ENCODE measurements at places on chromosomes 12 and 14.

- no peak for DNase-seq
Observed at GRCh38 chr12:115383668-115384067, 699.7 kb upstream of the TBX3 start.

GRCh38 chr14:21884995-21885394 lies 211.4 kb upstream of the OR4E1 start:
- no peak for DNase-seq

GRCh38 chr12:41053046-41053445 lies 135.1 kb upstream of the PDZRN4 start:
- no peak for DNase-seq

GRCh38 chr12:68162374-68162773 lies 2.8 kb upstream of the IFNG start:
- no peak for DNase-seq

DNA sequence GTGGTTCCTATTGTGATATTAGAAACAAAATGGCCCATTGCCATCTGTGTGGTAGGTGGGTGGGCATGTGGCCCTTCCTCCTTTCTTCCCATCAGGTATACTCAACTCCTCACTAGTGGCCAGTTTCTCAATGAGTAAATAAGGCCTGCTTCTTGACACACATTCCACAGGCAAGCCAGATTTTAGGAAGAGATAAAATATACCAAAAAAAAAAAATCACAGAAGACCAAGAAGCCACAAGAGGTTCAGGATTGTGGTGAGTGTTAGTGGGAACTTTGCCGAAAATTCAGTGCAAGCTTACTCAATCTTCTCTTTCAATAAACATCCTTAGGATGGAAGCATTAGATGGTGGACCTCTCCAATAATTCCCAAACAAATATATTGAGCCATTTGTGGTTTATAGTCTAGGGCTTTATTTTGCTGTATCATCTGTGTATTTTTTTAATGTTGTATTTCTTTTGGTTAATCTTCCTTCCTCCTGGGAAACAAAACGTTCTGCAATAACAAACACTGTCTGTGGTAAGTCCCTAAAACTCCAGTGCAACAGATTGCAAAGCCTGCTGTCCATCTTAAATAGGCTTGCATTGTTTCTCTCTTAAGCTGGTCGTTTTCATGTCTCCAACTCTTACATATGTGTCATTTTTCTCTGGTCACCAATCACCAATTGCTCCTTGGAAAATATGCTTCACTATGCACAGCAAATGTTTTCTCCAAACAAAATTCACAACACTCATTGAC lies 289.9 kb upstream of the KITLG start:
- DNase-seq: no peak

- DNase-seq: no peak
Observed at GRCh38 chr14:54098536-54098935, 141.9 kb upstream of the BMP4 start.

DNA sequence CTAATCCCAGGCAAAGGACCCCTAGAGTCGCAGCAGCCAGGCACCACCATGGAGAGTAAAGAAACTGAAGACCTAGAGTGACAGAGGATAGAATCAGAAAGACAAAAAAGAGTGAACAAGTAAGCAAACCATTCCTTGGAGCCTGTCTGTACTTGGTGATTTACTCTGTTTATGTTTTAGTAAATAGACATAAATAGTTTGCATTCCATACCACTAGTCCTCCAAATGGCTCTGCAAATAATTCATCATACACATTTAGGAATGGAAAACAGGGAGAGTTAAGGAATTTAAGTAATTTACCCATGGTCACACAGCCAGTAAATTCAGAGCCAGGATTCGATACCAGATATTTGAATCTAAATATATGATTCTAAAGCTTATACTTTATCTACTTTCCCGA lies 2.8 kb downstream of the OLR1 start:
- DNase-seq: no peak

- no peak for DNase-seq
Observed at GRCh38 chr12:97572220-97572619, 109.6 kb downstream of the RMST start.

DNA sequence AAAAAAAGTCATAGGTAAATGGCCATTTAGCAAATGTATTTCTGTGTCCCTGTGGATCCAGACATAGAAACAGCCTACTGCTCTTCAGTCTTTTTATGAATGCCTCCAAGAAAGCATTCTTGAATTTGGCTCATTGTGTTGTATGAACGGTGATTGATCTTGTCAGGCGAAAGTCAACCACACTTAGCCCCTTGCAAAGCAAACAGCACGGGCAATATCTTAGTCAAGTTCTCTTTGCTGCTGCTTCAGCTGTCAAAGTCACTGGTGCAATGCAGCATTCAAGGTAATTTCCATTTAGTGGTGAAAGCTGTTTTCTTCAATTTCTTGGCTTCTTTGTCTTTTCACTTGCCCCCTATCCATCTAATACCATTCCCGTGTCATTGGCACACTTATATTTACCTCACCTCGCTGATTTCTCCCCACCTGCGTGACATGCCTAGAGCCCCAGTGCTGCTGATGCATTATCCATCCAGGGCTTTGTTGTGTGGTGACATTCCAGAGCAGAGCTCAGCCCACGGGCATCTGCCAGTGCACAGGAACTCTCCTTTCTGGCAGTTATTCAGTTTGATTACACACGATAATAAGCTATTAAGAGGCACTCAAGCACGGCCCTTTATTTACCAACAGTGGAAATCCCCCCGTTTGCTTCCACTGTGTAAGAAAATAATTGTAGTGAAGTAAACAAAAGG lies 362.3 kb upstream of the NOVA1 start:
- no peak for DNase-seq

DNA sequence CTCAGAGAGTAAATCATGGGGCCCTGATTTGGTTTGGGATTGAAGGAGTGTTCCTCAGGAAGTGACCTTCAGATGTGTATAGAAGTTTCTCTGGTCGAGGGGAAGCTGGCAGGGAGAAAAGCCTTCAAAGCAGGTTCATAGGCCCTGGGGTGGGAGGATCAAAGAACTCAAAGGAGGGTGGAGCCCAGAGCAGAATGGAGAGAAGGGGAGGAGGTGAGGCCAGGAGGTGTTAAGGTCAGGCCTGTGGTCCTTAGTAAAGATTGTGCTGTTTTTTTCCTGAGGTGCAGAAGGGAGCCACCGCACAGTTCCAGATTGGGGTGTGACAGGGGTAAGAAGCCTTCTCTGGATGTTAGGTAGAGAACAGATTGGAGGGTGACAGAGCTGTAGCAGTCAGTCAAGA lies 9.7 kb upstream of the CFAP251 start:
- DNase-seq: no peak

DNA sequence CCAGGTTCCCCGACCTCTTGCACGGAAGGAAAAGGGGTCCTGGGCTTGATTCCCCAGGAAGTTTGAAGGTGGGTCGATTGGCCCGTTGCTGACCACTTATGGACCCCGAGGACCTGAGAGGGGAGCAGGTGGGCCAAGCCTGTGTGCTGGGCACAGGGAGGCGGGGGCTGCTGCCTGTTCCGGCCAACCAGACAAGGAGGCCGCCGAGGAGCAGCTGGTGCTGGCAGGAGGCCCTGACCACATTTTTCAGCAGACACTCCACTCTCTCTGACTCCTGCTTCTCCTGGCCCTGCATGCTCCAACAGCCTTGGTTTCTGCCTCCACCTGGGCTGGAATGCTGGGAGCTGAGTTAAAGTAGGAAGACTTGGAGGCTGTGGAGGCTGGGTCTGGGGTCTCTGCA lies 42.8 kb downstream of the NOS1 start:
- DNase-seq: no peak

- no peak for DNase-seq
Observed at GRCh38 chr12:54175200-54175963, 13.4 kb downstream of the SMUG1 start.

DNA sequence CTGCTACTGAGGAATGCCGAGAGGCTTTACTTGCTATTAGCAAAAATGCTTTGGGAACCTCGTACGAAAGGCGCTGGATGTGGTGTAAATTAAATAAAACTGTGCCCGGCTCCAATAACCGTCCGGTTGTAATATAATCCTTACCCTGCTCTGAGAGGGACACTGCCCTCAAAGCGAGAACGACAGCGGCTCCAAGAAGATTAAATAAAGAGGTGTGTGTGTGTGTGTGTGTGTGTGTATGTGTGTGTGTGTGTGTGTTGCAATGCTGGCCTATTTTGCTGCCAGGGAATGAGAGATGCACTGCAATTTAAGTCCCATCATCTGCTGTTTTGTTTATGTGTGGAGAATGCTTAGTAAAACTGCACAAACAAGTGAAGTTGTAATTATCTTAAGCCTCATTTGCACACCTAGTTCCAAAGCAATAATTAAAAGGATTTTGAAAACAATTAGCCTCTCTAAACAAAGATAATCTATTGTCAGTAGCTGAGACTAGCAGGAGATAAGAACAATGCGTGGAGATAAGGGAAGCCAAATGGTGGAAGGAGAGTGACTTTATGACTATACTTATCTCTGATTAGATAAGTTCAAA lies 1.2 kb upstream of the SIX1 start:
- DNase-seq: no peak

DNA sequence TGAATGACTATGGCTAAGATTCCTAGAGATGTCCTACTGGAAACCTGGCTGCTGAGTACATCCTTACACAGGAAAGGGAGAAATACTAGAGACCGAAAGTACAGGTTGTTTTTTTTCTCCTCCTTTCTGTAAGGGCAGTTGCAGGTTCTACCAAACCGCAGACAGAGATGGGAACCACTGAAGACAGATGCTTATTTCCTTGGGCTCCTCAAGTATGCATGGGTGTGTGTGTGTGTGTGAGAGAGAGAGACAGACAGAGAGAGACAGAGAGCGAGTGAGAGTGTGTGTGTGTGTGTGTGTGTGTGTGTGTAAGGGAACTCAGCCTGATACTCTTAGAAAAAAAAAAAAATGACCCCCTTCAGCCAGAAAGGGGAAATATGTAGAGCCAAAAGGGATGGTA lies 42.5 kb downstream of the MAP4K5 start:
- DNase-seq: no peak

DNA sequence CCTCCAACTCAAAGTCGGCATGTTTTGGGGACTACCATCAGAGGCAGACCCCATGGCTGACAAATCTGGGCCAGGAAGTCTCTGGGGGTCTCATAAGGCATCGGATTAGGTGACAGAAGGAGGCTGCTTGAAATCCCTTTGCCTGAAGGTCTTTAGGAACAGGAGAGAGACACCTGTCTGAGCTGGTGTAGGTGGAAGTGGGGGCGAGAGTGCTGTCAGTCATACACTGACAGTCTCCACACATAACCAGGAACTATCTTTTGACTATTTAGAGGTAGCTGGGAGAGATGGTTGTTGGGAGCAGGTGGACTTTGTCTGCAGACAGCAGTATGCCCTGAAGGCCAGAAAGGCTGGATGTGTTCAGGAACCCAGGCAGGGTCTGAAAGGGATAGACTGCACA lies 98.7 kb downstream of the PRMT8 start:
- no peak for DNase-seq

DNA sequence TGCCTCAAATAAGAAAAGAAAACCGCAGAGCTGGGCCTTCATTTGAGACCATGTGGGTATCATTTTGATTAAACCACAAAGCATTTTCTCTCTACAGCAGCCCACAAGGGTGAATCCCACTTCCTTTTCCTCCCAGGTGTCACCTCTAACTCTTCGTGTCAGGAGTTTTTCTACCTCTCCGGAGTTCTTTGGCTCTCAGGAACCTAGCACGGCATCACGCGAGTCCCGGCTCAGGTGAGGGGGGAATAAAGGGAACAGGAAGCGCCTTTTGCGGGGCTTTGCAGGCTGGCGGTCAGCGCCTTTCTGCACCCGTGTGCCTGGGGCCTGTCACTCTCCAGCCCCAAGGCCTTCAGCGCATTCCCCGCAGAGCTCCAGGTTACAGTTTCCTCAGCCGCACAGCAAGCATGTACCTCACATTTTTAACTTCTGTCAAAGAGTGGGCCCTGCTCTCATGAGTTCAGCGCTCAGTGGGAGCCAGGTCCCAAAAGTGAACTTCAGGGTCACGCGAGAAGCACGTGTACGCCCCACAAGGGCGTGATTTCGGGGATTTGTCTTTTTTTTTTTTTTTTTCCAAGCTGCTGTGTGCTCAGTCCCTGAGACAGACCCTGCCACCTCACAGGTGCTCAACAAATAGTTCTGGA lies 740 bp upstream of the PRPF40B start:
- DNase-seq: peak; percentile 16

GRCh38 chr12:106924268-106924861 lies 31.3 kb upstream of the TMEM263 start:
- DNase-seq: no peak

GRCh38 chr12:51547606-51548005 lies 43.4 kb upstream of the SCN8A start:
- no peak for DNase-seq

DNA sequence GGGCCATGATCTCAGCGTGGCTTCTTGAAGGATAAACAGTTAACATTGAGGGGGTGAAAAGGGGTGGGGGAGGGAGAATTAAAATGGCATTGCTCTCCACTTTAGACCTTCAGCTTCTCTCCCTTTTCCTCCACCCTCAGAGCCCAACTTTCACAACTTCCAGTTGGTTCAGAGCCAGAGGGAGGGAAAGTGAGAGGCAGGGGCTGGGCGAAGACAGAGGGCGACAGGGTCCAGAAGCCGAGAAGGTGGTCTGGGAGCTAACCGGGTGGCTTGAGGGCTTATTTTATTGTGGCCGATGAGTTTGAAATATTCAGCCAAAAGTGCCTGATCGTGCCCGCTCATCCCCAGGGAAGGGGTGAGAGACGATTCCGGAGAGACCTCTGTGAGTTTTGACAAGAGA lies 4.1 kb downstream of the BMP4 start:
- no peak for DNase-seq

DNA sequence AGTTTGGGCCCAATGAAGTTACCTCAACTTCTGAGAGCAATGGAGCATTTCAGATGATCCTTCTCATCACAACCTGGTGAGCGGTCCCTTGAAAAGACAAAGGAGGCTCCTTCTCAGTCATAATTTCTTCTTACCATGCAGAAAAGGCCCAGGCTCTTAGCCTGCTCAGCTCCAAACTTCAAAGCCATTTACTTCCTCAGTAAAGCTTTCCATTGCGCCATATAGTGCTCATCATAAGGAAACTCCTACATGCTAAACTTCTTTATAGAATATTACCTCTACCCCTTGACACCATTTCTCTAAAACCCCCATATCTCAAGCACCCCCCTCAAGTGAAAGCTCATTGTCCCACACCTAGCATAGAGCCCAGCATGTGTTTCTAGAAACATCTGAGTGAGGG lies 127.1 kb downstream of the GTF2A1 start:
- DNase-seq: no peak

DNA sequence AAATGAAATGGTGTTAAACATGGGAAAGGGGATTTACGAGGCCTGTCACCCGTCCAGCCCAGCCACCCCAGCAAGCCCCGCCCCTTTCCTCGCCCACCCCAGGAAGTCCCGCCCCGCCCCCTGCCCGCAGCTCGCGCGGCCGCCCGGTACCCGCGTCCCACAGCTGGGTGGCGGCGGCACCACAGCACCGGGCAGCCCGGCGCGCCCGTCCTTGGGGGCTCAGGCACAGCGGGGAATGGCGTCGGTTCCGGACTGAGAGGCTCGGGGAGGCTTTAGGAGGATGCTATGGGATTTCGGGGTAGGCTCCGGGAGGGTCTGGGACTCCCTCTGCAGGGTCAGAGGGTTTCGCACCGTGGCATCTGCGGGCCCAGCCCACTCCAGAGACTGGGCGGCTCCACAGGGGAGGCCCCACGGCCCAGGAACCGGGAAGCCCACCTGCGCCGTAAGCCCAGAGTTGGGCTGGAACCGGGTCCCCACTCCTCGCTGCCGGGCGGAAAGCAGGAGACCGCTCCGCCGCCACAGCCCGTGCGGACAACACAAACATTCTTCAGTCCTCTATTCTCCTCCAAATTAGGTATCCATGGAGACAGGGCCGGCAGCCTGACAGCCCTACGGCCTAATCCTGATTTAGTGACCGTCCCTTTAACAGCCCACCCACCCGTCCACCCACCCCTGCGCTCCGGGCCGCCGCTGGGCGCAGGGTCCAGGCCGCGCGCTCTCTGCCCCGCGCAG lies 1.4 kb downstream of the FIGNL2 start:
- peak; percentile 15 for DNase-seq
